AG20443 (cell line): ENCODE measurements at places on chromosomes 5 and 9.

- no peak for DNase-seq
These were observed 86.1 kb upstream of the PTPN3 start for GRCh38 chr9:109584205-109584604.

- DNase-seq: no peak
These were observed 6.2 kb downstream of the SEMA4D start for GRCh38 chr9:89491694-89492093.

- DNase-seq: no peak
These were observed 230.2 kb downstream of the AOPEP start for GRCh38 chr9:94956731-94957130.

DNA sequence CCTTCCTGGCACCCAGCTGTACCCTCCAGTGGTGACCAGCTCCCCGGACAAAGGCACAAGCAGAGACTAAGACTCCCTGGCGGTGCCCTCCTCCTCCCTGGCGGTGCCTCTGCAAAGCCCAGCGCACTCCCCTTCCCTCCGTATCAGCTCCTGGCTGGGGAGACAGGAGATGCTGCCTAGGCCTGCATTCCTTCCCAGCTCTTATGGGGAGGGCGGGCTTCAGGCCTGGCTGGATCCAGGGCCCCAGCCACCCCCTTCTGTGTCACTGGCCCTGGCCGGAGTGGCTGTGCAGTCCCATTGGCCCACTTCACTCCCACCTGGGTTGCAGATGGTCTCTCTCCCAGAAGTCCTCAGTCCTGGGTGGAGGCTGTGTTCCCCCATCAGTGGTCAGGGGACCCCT lies 6.4 kb downstream of the LCN12 start:
- no peak for DNase-seq

DNA sequence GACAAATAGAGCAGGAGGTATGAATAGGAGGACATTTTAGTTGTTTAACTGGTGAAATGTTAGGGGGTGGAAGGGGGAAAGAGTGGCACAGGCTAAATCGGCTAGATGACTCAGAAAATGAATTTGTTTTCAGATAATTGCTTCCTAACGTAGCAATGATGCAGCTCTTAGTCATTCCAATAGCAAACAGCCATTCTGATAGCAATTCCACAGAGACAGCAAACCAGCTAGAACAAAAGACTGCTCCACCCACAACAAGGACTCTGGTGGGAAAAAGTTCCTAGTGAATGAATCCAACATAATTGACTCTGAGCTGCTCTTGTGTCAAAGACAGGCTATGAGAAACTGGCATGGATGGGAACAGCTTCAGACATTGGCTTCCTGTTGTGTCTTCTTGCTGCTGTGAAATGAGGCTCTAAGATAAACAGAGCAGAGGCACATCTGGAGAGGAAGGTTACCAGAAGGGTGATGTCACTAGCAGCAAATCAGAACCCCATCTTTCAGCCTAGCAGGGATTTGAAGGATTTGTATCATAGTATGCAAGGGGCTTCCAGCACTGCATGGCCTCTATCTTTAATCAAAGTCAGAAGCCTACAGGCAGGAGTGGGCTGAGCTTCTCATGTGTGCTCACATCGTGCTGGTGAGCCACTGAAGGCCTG lies 28.1 kb upstream of the F2RL1 start:
- peak; percentile 82 for DNase-seq

- no peak for DNase-seq
These were observed 5.8 kb downstream of the TRUB2 start for GRCh38 chr9:128316421-128316820.

- no peak for DNase-seq
These were observed 22.0 kb downstream of the C9orf57 start for GRCh38 chr9:72038408-72038807.

GRCh38 chr9:107447081-107447480 lies 42.5 kb downstream of the KLF4 start:
- no peak for DNase-seq

GRCh38 chr5:170292179-170293104 lies 5.1 kb downstream of the LCP2 start:
- no peak for DNase-seq

GRCh38 chr9:121239851-121240250 lies 28.1 kb upstream of the GSN start:
- no peak for DNase-seq

- peak; percentile 47 for DNase-seq
These were observed 54.5 kb downstream of the ADAM19 start for GRCh38 chr5:157520911-157521703.

GRCh38 chr5:34676416-34676815 lies 20.3 kb downstream of the RAI14 start:
- DNase-seq: no peak

GRCh38 chr9:3193791-3194190 lies 332.0 kb downstream of the RFX3 start:
- DNase-seq: no peak

DNA sequence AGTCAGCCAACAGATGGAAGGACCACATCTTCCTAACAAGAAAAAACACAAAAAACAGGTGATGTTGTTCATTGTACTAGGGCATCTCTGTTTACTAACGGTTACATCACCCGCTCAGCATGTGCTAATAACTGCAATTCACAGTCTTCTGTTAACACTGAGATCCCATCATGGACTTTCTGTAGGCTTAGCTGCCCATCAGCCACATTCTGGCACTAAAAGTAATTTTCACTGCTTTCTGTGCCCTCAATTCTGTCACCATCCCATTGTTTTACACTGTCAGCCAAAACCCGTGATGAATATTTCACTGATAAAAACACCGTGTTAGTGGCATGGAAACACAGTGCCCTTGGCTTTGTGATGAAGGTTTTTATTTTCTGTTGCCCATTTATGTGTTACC lies 64.6 kb downstream of the CAST start:
- DNase-seq: no peak

DNA sequence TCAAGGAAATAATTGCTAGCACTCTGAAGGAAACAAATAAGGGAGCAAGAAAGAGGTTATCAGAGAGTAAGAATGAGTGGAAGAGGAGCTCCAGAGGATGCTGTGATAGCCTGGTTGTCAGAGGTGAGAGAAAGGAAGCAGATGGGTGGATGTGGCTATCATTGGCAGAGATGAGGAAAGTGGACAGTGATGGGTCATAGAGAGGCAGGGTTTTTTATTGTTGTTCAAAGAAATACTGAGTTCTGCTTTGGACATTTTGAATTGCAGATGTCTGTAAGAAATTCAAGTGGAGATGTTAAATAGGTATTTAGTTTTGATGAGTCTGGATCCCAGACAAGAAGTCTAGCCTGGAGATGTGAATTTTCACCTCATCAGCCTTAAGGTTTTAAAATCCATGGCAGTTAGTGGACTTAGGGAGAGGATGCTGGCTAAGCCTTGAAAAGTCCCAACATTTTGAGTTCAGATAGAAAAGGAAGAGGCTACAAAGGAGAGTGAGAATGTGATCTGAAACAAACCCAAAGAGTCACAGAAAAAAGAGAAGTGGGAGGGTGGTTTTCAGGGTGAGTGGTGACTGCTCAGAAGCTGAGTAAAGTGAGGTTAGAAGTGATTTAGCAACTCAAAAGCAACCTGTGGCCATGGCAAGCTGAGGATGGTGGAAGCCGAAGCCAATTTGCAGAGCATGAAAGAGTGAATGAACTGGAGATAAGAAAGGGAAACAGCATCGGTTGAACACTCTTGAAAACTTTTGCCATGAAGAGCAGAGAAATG lies 50.4 kb downstream of the PPIC start:
- no peak for DNase-seq

DNA sequence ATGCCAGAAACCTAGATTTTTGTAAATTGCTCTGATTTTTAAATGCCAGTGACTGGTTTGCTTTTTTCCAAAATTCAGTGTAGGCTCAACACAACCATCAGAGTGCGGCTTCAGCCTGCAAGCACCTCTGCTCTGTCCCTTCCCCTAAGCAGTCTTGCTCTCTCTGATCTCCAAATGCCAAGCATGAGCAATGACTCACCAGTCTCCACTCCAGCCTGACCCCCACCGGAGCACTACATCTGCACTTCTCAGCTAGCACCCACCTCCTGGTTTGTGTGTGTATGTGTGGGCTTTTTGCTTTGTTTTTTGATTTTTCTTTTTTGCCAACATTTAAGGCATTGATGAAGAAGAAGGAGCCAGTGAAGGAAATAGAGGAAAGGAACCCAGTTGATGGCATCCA lies 61.4 kb upstream of the ADRA1B start:
- DNase-seq: peak; percentile 32

DNA sequence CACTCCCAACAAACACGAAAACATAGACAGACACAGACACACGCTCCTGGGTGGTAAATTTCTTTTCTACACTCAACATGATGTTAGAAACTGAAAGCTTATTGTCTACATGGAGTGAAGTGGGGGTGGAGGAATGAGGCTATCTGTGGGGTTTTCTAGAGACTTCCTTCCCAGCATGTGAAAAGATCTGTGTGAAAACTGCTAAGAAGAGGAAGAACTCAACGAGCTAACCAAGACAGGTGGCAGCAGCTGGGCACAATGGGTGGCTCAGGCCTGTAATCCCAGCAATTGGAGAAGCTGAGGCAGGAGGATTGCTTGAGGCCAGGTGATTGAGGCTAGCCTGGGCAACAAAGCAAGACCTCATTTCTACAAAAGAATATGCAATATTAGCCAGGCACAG lies 7.6 kb downstream of the FYB1 start:
- DNase-seq: no peak

DNA sequence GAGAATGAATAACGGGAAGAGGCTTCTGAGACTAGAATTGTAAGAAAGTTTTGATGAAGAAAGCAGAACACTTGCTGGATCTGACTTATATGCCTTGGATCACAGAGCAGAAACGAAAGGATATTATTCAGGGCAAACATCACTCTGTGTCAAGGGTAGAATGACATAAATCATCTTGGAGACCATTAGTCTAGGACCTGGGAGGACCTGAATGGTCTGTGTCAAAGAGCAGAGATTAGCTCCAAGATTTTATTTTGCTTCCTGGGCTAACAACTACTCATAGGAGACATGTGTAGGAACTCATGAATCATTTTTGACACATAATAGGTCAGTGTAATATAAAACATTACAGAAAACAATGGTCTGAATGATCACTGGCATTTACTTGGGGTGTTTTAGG lies 417.9 kb downstream of the SLCO4C1 start:
- DNase-seq: no peak

GRCh38 chr5:139383275-139383992 lies at the start of gene SLC23A1:
Gene SLC23A1, minus strand, starts transcription at chr5:139383297. Its CDS starts 44 bp downstream, at chr5:139383253.
- DNase-seq: no peak

DNA sequence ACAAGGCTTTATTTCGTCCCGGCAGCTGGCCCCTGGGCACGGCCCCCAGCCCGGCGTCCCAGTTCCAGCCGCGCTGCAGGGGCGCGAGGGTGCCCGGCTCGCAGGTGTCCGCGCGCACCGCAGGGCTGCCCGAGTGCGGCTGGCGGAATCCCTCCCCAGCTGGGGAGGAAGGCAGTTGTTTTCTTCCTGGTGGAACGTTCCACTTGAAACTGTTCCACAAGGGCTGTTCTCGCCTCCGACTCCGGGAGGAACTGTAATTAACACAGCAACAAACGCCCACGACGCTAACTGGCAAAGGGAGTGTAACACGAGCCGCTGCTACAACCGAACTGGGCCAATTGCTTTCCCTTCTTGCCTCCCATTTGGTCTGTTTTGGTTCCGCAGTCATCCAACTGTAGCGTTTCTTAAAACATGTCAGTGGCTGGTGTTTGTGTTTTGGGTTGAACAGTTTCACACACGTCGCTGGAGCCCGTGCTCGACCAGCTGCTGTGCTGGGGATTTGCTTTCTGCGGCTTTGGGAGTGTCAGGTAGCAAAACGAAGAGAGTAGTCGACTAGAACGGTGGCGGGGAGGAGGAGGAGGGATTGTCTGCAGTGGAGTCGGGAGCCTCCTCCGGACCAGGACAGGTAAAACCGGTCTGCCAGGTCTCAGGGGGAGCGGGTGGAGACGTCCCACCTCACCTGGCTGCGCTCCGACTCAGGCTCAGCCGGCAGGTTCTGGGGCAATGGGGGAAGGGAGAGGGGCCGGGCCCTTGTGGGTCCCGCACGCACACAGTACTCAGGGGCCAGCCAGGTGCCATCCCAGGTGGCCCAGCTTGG lies 131.6 kb upstream of the NIPBL start:
- peak; percentile 52 for DNase-seq

GRCh38 chr9:130110166-130110565 lies 56.5 kb downstream of the GPR107 start:
- no peak for DNase-seq

GRCh38 chr5:75701856-75702255 lies 15.4 kb downstream of the POC5 start:
- no peak for DNase-seq

- no peak for DNase-seq
These were observed 95.2 kb downstream of the DEPDC1B start for GRCh38 chr5:60604771-60605170.

GRCh38 chr5:60148366-60148765 lies 254.8 kb upstream of the PDE4D start:
- no peak for DNase-seq

DNA sequence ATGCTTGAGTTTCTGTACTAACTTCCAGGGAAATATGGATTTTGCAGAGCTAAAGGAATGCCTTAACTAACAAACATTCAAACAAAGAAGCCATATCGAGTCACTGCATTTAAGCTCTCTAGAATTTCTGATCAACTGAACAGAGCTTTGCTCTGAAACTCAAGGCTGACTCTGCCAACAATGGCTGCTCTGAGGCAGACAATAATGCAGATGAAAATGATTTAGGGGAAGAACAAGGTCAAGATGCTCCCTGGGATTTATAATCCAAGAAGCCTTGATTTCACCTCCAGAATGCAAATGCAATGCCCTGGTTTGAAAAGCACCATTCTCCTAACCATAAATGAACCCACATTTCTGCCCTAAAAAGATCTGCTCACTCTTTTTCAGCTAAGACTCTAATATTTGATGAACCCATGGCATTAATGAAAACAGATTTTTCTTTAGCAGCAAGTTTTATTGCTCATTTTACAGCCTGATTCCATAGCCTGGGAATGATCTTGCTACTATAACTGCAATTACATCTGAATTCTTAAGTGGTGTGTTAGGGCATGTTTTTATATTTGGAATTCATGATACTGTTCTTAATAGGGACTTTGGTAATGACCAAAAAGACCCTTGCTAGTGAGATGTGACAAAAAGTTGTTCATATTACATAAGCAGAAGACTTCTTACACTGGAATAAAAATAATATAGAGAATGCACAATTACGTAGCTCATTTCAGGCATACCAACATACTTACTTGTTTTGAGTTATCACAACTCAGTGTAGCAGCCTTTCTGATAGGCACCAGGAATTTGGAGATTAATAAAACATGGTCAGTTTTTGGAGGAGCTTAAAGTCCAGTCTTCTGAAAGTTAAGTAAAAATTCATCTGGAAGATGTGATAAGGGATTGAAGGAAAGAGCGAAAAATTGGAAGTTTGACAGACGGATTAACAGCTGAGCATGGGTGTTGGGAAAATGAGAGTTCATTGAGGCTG lies 169.4 kb downstream of the TRPM3 start:
- no peak for DNase-seq
